ENCODE measurements at places on chromosomes 1 and 21.

- DNase-seq: no peak
Observed at GRCh38 chr1:22786101-22786500, 75.5 kb downstream of the EPHB2 start.

GRCh38 chr1:25128121-25128621 lies 104.1 kb downstream of the SYF2 start:
- no peak for DNase-seq

- no peak for DNase-seq
Observed at GRCh38 chr1:201296352-201296751, 13.0 kb downstream of the PKP1 start.

- DNase-seq: no peak
Observed at GRCh38 chr1:81144240-81144825, 656.4 kb upstream of the ADGRL2 start.

DNA sequence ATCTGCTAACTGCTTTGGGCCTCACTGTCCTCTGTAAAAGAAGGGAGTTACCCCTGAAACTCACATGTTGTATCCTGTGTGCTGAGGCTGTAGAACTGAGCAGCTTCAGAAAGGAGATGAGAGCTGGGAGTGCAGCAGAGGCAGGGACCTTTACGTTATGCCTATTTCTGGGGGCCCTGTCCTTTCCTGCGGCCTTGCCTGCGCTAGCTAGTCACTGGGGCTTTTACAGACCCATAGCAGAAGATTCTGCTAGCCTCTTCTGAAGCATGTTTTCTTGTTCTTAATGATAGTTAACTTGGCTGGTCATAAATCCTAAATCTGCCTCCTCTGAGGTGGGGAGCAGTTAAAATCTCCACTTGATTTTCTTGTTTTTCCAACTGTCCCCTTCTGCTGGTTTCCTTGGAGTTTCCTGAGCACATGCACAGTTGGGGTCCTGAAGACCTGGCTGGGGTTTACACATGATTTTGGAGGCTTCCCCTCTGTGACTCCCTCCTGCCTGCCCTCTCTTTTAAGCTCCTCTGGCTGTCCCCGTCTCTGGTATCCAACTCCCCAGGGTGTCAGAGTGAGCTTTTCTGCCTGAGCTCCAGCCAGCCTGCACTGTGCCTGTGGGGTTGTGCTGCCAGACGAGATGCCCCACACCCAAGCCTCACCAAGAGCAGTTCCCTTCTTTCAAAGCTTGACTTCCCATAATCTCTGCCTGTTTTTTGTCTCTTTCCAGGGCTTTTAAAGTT lies 76.6 kb downstream of the NOS1AP start:
- DNase-seq: peak; percentile 15

- DNase-seq: no peak
Observed at GRCh38 chr1:207069858-207070506, 16.9 kb downstream of the PFKFB2 start.

GRCh38 chr21:35197992-35198431 lies 148.9 kb upstream of the RUNX1 start:
- no peak for DNase-seq

- no peak for DNase-seq
Observed at GRCh38 chr1:229186373-229187056, 84.4 kb upstream of the RAB4A start.

GRCh38 chr1:193355626-193356025 lies 169.2 kb upstream of the B3GALT2 start:
- no peak for DNase-seq

DNA sequence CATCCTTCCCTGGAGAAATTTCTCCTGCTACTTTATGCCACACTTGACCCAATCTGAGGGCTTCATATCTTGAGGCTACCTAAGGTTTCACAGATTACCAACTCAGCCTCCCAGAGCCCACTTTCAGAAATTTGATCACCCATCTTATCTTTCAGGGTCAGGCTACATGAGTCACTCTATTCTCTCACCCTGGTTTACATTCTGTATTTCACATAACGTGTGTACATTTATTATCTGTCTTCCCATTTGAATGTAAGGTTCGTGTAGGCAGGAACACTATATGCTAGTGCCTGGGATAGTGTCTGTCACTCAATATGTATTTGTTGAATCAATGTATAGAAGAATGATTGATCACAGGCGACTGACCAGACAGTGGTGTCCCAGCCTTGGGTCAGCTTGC lies 124.8 kb downstream of the UBE2U start:
- no peak for DNase-seq

DNA sequence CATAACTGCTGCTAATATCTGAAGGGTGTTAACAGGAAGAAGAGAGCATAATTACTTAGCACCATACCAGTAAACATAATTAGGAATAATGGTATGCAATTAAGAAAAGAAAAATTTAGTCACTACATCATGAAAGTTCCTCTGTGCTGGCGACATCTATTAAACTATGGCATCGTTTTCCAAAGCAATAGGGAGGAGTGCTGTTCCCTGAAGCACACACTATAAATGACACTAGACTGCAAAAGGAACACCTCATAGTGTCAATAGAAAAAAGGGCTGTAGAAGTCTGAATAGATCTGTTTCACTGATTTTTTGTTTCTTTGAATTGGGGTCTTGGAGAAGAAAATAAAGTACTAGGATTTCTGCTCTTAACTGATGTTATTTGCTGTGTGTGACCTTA lies 773.6 kb upstream of the B3GALT2 start:
- no peak for DNase-seq

DNA sequence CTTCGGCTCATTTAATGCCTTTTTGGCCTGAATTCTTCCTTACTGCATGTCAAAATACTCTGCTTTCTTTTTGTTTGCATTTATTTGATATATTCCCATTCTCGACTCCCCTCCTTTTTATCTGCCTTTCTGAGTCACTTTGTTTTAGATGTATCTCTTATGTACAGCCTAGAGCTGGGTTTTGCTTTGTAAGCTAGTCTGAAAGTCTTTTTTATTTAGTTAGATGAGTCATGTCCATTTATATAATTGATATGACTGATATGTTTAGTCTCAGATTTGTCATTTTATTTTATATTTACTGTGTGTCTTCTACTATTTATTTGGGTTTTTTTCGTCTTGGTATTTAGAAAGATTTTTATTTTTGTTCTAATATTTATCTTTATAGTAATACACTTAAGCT lies 33.6 kb upstream of the GNG5 start:
- DNase-seq: no peak

DNA sequence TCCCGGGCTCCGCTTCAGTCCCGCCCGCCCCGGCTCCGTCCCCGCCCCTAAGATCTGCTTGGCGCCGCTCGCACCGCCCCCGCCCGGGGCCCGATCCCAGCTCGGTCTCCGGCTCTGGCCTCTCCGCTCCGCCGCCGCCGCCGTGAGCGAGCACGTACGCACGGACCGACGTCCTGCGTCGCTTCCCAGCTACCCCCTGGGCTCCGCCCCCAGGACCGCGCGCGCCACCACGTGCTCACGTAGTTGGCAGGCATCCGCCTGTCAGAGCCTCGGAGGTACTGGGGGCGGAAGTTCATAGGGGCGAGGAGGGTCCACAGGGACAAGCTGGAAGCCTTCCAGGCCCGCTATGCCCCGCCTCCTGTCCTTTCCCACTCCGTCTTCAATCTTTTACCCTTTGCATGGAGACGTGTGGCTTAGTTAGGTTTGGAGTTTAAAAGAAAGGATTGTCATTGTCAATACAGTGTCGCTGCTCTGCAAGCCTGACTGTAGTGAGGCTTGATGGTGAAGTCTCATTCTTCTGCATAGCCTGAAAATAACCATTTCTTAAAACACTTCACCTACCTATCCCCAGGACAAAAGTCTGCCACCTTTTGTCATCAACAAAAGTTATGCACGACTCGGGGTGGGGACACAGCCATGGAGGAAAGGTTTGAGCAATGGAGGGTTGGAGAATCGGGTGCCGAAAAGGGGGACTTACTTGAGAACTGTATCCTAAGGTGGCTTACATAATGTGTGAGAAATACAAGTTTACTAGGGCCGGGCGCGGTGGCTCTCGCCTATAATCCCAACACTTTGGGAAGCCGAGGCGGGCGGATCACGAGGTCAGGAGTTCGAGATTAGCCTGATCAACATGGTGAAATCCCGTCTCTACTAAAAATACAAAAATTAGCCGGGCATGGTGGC lies at the start of gene CLK2:
Gene CLK2, minus strand, starts transcription at position 162 of the 903 bp plus-strand sequence. CDS start 2,527 bp downstream, outside the sequence.
- peak; percentile 98 for DNase-seq

DNA sequence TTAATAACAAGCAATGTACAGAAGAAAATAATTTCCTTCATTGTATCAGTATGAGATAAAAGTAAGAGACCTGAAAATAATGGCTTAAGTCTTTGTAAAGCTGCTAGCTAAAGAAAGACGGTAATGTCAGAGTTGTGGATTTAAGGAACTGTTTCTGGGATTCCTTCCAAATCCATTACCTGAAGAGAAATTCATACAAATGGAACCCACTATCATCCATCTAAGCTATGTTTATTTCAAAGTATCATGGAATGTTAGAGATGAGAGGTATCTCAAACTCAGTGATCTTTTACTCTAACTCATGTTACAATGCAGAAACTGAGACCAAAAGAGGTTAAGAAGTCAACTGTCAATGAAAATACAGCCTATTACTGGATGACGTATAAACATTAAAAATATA lies 197.7 kb downstream of the DENND1B start:
- no peak for DNase-seq

DNA sequence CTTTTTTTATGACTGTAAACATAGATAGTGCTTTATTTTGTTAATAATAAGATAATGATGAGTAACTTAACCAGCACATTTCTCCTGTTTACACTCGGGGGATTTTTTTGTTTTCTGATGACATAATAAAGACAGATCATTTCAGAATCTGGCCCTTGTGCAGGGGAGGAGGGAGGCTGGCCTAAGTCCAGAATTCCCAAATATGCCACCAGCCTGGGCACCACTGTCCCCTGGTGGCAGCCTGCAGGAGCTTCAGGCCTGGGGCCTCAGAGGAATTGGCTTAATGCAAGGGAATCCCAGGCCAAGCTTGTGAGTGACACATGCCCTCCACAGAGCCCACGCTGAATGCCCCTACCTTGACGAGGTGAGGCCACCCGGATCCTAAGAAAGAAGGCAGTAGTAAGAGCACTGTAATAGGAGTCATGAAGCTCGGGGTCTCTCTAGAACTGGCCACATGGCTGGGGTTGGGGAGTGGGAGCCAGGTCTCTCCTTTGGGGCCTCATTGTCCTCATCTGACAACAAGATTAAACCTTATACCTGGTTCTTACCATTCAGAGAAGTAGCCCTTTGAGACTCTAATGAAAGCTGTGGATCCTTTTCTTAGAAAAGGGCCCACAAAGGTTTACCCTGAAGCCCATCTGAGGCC lies 24.1 kb downstream of the ETNK2 start:
- DNase-seq: peak; percentile 74

- DNase-seq: no peak
Observed at GRCh38 chr21:36059823-36060158, 535 bp downstream of the SETD4 start.

DNA sequence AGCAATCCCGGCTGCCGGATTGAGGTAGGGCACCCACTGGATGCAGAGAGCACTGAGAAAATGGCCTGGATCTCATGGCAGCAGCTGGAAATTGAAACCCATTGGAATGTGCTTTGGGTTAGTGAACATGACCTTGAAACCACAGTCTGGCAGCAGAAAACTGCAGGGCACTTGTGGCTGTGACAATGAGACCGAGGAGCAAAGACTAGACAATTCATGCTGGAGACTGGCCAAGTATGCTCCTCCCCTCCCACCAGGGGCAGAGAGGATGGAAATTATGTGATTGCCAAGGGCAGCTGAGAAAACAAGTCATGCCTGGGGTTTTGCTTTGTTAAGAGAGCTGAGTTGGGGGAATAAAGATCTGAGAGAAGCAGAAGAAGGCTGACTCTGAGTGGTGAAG lies 60.7 kb downstream of the ZNF697 start:
- no peak for DNase-seq

- DNase-seq: no peak
Observed at GRCh38 chr1:1441002-1441888, 5.8 kb downstream of the VWA1 start.

DNA sequence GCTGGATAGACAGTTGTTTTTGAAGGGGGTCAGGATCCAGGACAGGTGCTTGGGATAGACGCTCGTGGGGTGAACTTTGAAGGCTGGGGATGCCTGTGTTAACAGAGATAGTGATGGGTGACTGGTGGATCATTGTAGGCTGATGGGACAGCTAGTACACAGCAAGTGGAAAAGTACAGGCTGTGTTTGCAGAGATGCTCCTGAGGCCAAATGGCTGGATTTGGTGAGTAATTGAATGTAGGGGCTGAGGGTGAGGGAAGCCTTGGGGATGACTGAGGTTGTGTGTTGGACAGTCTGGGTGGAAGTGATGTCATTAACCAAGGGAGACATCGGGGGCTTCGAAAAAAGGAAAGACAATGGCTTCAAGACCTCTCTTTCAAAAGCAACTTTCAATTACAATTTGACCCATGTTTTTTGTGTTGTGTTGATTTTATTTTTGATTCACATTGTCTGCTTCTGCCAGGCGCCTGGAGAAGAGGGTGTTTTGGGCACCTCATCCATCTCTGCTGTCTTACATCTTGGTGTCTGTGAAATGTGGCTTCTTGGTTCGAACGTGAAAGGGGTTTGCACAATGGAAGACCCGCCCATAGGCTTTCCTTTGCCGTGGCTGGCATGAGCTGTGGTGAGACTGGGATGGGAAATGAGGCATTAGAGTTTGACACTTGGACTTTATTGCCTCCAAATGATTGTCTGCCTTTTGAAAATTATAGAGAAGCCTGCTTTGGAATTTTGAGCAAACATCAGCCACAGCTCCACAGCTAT lies 147.5 kb downstream of the FOXD2 start:
- DNase-seq: no peak

DNA sequence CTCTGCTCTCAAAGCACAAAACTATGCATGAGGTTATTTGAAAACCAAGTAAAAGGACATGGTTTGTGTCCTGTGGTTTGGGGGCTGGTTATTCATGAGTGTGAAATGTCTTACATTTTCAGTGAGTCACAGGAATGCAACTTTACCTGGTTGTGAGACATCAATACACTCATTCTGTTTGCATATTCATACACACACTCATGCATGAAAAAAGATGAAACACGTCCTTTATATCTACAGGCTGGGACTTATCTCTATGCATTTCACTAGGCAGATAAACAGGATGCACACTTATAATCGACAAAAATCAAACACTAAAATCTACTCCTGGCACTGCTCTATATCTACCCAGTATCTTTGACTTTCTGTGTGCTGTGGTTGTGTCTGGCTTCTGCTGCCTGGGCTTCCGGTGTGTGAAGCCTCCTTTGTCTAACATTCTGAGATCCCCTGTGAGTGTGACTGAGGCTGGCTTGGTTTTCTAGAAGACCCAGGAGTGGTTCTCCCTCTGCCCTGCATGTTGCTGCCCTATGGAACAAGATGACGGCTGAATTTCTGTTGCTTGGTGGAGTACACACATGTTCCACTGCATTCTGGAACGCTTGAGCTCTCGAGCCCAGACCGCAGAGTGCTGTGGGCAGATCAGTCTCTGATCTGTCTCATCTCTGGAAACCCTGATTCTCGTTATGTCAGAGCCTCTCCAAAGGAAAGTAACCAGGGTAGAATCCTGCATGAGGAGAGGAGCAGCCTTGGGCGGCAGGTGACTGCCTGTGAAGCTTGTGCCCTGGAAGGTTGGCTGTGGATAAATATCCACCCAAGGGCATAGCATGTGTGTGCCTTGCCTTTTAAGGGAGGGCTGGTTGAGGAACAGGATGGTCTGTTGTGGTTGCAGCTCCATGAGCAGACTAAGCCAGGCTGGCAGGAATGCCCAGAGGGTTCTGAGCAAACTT lies 19.7 kb upstream of the FASLG start:
- no peak for DNase-seq

- no peak for DNase-seq
Observed at GRCh38 chr1:20428841-20429240, 57.2 kb downstream of the CAMK2N1 start.

- DNase-seq: no peak
Observed at GRCh38 chr1:109984190-109984455, 442 bp upstream of the AHCYL1 start.
